ENCODE measurements at places on chromosomes 11 and 22.

- no peak for DNase-seq
These were observed 76.6 kb downstream of the MYO18B start for GRCh38 chr22:25818541-25818940.

DNA sequence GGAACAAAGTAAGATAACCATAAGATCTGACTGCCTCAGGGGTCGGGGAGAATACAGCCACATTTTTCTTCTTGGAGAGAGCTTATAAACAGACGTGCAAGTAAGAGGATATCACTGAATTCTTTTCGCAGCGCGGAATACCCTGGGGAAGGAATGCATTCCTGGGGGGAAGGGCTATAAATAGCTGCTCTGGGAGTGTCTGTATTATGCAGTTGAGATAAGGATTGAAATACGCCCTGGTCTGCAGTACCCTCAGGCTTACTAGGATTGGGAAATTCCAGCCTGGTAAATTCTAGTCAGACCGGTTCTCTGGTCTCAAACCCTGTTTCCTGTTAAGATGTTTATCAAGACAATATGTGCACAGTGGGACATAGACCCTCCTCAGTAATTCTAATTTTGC lies 1491.7 kb upstream of the RAG2 start:
- DNase-seq = peak; percentile 17

DNA sequence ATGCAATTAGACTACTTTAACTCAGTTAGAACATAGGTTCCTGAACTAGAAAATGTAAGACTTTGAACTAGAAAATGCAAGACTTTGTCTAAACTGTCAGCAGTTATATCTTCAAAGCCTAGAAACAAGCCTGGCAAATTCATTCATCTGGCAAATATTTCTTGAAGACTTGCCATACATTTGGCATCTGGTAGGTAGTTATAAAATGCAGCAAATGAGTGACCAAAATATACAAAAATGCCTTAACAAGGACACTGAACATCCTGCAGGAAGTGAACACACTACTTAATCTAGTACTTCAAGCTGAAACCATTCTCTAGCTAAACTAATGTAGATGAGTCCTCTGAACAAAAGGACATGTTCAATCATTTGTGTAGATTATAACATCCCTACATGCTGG lies 84.7 kb upstream of the SCUBE2 start:
- no peak for DNase-seq

DNA sequence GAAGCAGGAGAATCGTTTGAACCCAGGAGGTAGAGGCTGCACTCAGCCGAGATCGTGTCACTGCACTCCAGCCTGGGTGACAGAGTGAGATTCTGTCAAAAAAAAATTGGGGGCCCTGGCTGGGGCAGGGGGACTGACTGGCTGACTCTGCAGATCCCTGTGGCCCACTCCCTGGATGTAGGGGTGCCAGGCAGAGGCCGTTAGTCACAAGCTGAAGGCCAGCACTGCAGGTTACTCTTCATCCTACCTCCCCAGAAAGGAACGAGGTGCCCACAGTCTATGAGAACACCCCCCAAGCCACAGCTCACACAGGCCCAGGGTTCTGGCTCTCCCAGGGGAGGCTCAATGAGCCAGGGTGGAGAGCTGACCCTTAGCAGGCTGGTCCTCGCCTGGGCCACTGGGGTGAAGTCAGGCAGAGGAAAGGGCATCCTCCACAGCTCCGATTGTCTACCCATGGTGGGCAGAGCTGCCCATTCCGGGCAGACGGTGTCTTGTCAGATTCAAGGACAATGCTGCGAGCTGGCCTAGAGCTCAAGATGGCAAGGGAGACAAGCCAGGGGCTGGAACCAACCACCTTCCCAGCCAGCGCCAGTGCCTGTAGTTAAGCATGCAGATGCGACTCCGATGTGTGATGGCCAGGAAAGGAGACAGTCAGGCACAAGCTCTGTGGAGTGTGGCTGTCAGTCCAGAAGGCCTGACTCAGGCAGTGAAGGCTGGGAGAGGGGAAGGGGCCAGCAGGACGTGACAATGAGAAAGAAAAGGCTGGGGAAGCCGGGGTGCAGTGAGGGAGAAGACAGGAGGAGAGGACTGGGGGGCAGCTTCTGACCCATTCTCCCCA lies 12.4 kb downstream of the C11orf24 start:
- DNase-seq = no peak

DNA sequence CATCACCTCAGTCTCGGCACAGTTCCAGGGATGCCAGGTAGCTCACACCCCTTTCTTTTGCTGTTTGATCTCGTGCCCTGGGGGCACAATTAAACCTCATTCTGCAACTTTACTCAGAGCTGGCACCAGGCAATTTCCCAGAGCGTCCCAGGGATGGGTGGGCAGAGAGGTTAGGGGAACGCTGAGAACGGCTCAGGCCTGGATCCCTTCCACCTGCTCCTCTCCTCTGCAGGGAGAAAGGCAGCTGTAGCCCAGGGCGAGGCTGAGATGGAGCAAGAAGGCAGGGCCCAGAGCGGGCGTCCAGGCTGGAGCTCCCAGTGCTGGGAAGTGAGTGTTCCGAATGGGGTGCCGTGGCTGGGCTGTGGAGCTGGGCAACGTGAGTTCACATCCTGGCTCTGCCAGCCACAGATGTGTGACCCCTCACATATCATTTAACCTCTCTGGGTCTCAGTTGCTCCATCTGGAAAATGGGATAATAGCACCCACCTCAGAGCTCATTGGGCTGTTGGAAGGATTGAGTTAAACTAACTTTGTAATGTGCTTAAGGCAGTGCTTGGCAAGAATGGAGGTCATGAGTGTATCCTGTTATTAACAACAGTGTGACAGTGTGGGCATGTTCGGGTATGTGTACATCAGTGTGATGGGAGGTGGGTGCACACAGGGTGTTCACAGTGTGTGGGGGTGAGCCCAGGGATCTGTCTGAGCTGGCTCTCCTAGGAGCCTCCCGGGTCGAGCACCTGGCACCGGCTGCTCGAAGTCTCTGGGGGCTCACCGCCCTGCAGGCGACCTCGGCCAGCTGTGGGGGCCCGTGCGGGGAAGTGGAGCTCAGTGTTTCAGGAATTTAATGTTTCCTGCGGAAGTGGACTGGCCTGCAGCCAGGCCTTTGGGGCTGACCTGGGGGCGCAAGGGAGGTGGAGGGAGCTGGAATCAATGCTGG lies 15.5 kb downstream of the OTUB1 start:
- DNase-seq = no peak

DNA sequence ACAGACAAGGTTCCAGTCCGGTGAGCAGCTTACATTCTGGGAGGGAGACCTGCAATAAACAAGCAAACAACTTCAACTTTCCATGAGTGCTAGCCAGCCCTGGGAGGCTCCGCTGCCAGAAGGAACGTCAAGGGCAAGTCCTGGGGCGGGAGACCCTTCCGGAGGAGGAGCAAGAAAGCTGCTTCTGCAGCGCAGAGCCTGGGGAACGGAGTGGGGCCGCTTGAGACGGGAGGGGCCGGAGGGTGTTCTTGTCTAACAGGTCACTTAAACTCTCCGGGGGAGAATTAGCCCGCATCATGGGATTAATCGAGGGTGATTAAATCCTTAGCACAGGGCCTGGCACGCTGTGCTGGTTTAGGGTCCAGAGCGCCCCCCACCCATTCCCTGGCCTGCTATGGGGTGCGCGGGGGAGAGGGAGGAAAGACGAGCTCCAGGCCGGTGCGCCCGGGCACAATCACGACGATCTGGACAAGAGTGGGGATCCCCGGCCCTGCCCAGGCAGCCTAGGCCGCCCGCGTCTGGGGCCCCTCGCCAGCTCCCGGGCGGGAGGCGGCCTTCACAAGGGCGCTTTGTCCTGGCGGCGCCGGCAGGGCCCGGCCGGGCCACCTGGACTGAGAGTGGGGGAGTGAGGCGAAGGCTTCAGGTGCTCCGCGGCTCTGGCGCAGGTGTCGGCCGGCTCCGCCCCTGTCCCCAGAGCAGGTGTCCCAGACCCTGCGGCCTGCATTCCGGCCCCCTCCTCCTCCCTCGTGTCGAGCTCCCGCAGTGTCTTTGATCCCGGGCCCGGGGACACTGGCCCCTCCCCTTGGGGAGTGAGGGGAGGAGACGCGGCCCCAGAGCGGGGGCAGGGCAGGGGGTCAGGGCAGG lies 663 bp upstream of the LARGE2 start:
- DNase-seq = peak; percentile 70

- no peak for DNase-seq
These were observed 13.3 kb upstream of the CD81 start for GRCh38 chr11:2363577-2364370.

- DNase-seq = no peak
These were observed 118.3 kb downstream of the VPREB1 start for GRCh38 chr22:22362936-22363335.
